ENCODE measurements at places on chromosomes 1 and 21.

GRCh38 chr1:167344112-167344511 is 123.4 kb downstream of the POU2F1 start:
- no peak for DNase-seq

- DNase-seq, result no peak
Observed at GRCh38 chr1:234918961-234919761, 209.5 kb downstream of the TOMM20 start.

GRCh38 chr1:192357924-192358323 is 41.1 kb downstream of the RGS21 start:
- no peak for DNase-seq

- peak; percentile 67 for DNase-seq
Observed at GRCh38 chr1:58745666-58746065, 38.2 kb downstream of the JUN start.

- DNase-seq, result no peak
Observed at GRCh38 chr1:79499541-79499940, 493.0 kb upstream of the ADGRL4 start.

GRCh38 chr1:39109644-39110043 is 83.5 kb downstream of the NDUFS5 start:
- no peak for DNase-seq

DNA sequence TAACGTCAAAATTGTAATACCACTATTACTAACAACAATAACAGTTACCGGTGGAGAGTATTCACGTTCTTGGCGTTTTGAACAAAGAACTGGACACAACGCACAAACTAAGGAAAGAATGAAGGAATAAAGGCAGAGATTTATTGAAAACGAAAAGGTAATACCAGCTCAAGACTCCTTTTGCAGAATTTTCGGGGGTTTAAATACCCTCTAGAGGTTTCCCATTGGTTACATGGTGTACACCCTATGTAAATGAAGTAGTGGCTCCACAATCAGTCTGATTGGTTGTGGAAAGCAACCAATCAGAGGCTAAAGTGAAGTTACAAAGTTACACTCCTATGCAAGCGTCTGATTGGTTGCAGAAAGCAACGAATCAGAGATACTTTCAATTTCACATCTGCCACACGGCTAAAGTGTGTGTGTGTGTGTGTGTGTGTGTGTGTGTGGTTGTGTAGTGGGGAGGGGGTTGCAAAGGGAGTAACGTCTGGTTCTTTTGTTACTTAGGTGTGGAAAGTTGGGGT is 1.1 kb upstream of the GTF2B start:
- DNase-seq, result peak; percentile 50

DNA sequence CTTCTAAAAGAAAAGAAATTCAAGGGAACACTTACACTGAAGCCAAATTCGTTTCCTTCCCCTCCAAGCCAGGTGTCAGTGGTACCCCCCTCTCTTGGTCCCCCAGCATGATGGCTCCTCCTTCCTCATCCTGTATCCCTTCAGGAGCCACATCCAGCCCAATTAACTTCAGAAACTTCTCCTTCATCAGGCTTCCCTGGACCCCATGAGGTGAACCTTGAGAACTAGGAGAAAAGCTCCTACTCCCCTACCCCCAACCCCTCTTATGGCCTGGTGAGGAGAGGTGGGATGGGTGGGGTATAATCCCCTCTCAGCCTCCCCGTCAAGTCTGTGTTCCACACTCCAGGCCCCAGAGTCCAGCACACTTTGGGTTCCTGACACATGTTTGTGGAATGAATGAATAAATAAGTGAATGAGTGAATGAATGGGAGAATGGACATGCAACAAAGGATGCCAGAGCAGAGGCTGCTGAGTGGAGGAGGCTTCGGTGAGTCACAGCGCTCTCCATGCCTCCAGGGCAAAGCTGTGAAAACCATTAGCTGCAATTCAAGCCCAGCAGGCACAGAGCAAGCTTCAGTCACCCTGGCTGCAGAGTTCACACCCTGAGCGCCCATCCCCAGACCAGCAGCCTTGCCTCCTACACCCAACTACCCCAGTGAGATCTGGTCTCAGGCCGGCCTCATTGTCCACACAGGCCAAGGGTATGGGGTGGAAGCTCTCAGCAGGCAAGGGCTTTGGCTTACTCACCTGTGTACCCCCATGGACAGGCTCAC is 43.8 kb downstream of the BATF3 start:
- DNase-seq, result peak; percentile 85

All from epithelial cell of esophagus (primary cell).